Hindlimb muscle (tissue), 1 donor: ENCODE measurements at places on chromosomes 5 and 9. TPM values are rescaled to one million over a fixed set of nuclear protein-coding genes. Genes with fewer than 3 reads are reported as not detected.

PCDHA8 gene
- polyA plus RNA-seq = not detected

KIF24 gene
- polyA plus RNA-seq = 17.2 TPM

THG1L gene
- polyA plus RNA-seq = 25.7 TPM

HTR4 gene
- polyA plus RNA-seq = not detected

PKD2L2 gene
- polyA plus RNA-seq = 0.74 TPM

ARAP3 gene
- 13.9 TPM for polyA plus RNA-seq

HK3 gene
- polyA plus RNA-seq = 1.4 TPM

LRRC26 gene
- not detected for polyA plus RNA-seq

SPATA31C1 gene
- polyA plus RNA-seq = not detected

PCDHB3 gene
- 2.6 TPM for polyA plus RNA-seq

RASGRF2 gene
- polyA plus RNA-seq = 1.1 TPM

PCDHAC2 gene
- 2.0 TPM for polyA plus RNA-seq

PCDHB5 gene
- polyA plus RNA-seq = 3.2 TPM

ORM2 gene
- 0.37 TPM for polyA plus RNA-seq

FSTL4 gene
- 5.2 TPM for polyA plus RNA-seq

KCNIP1 gene
- polyA plus RNA-seq = 1.3 TPM

ADAMTS12 gene
- polyA plus RNA-seq = 18.2 TPM

PIP5K1B gene
- polyA plus RNA-seq = 1.7 TPM

FER gene
- 8.9 TPM for polyA plus RNA-seq

CATSPER3 gene
- 0.93 TPM for polyA plus RNA-seq

COX7C gene
- polyA plus RNA-seq = 754 TPM

SVEP1 gene
- polyA plus RNA-seq = 20.6 TPM

SOX30 gene
- 0.26 TPM for polyA plus RNA-seq

ROPN1L gene
- 0.25 TPM for polyA plus RNA-seq

CYSRT1 gene
- polyA plus RNA-seq = 2.5 TPM

RLN2 gene
- 0.61 TPM for polyA plus RNA-seq

IQGAP2 gene
- 6.6 TPM for polyA plus RNA-seq

ARHGEF39 gene
- 5.6 TPM for polyA plus RNA-seq

IFNA2 gene
- polyA plus RNA-seq = not detected

PAEP gene
- polyA plus RNA-seq = not detected

PCDHB11 gene
- polyA plus RNA-seq = 4.4 TPM

ELAVL2 gene
- polyA plus RNA-seq = 2.7 TPM
